ENCODE measurements at places on chromosomes 1 and 21.

DNA sequence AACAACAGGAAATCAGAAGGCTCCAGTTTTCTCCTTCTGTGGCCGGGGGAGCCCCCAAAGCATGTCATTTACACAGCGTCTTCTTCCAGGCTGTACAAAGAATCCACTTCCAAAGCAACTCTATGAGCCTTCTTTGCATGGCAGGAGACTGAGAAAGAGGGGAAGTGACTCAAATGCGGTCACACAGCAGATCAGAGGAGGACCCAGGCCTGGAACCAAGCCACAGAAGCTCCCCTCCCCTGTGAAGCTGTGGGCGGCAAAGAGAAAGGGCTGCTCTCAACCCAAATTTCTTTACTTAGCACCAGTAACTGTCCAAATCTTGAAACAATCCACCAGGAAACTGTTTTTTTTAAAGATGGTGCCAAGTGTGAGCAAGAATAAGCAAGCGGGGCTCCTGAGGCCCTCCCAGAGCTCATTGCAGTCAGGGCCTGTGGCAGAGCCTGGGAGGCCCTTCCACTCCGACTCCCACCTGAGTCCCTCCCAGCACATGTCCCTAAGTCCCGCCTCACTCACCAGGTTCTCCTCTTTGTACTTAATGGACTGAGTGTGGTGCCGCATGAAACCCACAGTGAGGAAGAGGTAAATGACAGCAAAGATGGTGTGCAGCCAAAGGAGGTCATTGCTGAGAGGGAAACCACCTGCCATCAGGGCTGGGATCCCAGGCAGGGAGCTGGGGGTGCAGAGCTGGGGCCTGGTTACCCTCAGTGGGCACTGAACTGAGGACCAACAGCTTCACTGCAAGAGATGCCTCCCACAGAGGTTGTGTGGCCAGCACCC, 15.9 kb downstream of the TMEM63A start:
- peak; percentile 78 for DNase-seq

DNA sequence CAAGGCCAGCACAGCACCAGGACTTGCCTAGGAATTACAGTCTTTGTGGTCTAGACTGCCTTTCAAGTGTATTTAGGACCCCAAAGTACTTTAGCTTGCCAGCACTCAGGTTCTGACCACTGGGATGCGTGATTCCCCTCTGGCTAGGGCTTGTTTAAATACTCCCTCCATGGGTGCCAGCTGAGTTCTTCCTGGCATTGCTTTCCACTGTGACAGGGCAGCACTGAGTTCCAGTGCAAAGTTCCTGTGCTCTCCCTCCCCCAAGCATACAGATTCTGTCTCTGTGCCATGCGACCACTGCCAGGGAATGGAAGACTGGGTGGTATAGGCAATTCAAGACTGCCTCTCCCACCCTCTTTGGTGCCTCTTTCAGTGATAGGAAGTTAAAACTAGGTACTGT, 45.9 kb downstream of the NIBAN1 start:
- DNase-seq: no peak

DNA sequence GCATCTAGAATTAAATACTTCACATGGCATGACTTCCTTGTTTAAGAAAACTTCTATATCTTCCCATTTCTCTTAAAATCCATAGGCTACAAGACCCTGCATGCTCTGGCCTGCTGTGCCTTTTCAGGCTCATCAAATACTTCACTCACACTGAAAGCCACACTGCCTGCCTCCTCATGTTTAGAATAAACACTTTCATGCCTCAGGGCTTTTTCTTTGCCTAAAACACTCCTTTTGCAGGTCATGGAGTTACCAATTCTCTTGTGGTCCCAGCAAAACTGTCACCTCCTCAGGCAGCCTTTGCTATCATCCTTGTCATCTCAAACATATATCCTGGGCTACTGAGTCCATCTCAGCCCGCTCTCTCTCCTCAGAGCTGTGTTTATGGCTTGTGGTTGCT, 5.5 kb downstream of the SGIP1 start:
- no peak for DNase-seq

DNA sequence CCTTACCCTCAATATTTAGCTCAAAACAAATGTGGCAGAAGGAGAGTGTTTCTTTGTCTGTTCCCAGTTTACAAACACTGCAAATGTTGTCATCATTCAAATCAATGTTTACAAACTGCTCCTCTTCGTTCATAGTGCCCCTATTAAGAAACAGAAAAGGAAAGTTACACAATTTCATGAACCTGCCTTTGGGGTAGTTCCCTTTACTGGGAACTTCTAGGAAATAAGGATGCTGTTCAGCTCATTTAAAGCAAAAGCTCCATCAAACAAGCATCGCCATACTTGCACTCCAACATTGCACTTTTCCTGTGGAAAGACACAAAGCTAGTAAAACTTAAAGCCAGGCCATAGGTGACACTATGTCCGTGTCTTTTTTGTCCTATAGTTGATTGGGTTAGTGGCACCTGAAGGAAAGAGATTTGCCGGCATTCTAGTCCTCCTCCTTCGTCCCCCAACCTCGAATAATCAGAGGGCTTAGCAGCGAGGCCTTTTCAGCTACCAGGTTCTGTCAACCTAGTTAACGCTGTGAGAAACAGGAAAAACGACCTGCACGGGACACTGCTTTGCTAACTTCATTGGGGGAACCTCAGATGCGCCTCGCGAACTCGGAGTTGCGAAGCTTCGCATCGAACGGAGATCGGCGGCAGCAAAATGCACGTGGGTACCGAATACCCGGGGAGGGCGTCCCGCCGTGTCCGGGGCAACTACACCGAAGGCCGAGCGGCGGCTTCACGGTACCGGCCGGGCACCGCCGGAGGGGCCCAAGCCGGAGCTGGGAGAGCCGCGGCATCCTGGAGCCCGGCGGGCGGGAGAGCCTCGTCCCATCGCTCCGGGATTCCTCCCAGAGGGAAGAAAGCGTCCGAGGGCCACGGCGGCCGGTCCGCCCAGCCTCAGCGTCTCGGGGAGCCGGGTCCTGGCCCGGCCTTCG, 706 bp downstream of the C21orf91 start:
- peak; percentile 64 for DNase-seq

DNA sequence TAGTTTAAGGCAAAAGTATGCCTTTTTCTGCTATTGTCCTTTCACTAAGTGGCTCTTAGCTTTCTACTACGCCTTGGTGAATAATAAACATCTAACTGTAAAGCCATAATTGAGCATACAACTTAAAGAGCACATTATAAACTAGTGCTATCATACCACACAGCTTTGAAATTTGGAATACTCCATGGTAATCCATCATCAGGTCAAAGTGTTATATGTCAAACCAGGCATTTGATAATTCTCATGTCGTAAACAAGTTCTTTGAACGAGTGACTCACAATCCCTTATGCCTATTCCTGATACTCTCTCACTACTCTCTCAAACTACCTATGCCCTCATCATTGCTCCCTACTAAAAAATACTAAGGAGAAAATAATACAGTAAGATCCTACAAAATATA, 60.3 kb upstream of the FMN2 start:
- DNase-seq: no peak

DNA sequence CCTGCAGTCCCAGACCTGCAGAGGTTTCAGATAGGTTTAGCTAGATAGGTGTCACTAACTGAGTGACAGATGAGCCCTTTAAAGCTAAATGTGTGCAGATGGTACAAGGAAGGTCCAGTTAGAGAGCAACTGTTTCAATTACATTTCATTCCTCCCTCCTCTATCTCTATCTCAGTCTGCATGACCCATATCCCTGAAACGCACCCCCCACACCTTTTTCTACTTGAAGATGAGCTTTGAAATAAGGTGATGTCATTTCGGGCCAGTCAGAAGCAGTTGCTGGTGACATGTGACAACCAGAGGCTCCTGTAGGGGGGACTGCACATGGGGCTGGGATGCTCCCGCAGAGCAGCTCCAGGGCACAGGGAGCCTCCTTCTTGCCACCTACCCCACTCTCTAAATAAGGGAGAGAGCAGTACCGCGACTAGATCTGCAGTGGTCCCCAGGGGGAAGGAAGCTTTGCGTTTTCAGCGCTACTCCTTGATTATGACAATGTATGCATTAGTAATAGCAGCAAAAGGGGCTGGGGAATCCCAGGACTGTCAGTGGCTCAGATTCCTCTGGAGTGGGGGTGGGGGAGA, 4.3 kb downstream of the ATP8B2 start:
- DNase-seq: peak; percentile 51

DNA sequence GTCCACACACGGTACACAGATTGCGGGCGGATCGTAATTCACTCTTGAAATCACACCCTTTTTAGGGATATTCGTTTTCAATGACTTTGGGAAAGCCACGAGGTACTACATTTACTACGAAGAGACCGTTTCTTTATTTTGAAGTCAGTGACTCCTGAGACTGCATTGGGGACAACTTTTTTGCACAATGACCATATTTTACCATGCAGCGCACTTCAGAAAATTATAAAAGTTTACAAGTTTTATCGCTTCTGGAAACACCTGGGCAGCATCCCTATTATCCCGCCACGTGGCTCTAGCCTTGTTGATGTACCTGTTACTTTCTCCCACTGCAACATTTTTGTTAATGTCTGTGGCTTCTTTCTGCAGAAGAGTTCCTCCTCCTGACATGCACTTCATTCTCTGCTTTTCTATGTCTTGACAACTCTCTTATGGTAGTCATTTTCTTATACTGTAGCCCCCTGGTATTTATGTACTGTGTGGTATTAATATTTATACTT, 1.3 kb upstream of the AKT3 start:
- DNase-seq: no peak

DNA sequence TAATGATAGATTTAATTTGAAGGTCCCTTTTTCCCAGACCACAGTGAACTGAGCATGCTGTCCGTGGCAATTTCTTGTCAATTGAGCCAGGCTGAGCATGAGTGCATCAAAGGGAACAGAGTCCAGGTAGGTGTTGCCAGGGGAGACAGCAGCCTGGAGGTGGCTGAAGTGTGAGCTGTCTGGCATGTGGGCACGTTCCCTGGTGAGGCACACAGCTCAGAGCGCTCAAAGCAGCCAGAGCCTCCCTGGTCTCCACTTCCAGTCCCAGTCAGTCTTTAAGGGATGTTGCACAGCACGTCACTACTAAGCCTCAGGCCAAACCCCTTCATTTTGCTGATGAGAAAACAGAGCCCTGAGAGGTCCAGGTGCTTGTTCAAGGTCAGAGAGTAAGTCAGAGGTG, 251.4 kb downstream of the MATN1 start:
- DNase-seq: no peak

- DNase-seq: no peak
Observed at GRCh38 chr1:100382657-100383056, 30.4 kb downstream of the CDC14A start.

DNA sequence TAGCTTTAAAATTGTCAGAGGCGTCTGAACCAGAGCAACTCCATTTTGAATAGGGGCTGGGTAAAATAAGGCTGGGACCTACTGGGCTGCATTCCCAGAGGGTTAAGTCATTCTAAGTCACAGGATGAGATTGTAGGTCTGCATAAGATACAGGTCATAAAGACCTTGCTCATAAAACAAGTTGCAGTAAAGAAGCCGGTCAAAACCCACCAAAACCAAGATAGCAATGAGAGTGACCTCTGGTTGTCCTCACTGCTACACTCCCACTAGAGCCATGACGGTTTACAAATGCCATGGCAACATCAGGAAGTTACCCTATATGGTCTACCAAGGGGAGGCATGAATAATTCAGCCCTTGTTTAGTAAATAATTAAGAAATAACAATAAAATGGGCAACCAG, 143.6 kb downstream of the GABPA start:
- no peak for DNase-seq

- DNase-seq: peak; percentile 69
Observed at GRCh38 chr1:89603651-89604413, 29.1 kb upstream of the LRRC8C start.

DNA sequence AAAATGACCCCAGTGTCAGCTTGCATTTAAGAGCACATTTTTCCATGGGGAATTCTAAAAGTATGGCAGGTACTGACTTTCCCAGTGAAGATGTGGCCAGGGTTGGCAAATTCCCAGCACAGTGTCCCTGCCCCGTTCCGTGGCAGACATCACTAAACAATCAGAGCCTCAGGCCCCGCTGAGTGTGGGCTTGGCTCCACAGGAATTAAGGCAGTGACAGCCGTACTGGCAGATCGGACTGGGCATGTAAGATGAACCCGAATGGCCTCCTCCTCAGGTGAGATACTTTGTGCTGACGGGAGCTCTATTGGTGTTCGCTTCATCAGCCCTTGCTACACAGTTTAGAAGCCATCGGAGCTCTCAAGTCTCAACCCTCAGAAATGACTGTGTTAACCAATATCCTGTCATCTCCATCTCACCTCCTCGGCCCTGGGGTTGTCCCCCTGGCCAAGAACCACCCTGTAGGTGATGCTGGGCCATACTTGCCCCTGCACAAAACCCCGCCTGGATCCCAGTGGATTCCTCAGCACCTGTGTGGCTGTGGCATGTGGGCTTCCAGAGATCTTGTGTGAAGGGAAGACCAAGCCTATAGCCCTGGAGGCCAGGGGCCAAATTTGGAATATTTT, 29.0 kb upstream of the ABCG1 start:
- peak; percentile 48 for DNase-seq

GRCh38 chr1:35881850-35882273, 1.1 kb upstream of the AGO1 start:
- DNase-seq: no peak

DNA sequence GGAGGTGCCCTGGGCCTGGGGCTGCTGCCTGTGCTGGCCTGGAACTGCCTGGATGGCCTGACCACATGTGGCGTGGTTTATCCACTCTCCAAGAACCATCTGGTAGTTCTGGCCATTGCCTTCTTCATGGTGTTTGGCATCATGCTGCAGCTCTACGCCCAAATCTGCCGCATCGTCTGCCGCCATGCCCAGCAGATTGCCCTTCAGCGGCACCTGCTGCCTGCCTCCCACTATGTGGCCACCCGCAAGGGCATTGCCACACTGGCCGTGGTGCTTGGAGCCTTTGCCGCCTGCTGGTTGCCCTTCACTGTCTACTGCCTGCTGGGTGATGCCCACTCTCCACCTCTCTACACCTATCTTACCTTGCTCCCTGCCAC, 1.8 kb downstream of the GPR3 start:
- no peak for DNase-seq

- DNase-seq: no peak
Observed at GRCh38 chr21:26377111-26377694, 195.9 kb downstream of the CYYR1 start.

- DNase-seq: no peak
Observed at GRCh38 chr1:17728123-17728712, 26.9 kb upstream of the ACTL8 start.

GRCh38 chr1:200438911-200439310, 29.1 kb upstream of the ZNF281 start:
- DNase-seq: no peak

All from stimulated activated CD8-positive, alpha-beta memory T cell treated with anti-CD3 and anti-CD28 coated beads, Interleukin-4, amount 100 ng/mL, for 48 hours (primary cell).